ENCODE measurements at places on chromosomes 2 and 18. TPM values are rescaled to one million over a fixed set of nuclear protein-coding genes. Genes with fewer than 3 reads are reported as not detected.

- DNase-seq, result no peak
Measured at GRCh38 chr2:121969166-121969565, 213.7 kb downstream of the TSN start.

DNA sequence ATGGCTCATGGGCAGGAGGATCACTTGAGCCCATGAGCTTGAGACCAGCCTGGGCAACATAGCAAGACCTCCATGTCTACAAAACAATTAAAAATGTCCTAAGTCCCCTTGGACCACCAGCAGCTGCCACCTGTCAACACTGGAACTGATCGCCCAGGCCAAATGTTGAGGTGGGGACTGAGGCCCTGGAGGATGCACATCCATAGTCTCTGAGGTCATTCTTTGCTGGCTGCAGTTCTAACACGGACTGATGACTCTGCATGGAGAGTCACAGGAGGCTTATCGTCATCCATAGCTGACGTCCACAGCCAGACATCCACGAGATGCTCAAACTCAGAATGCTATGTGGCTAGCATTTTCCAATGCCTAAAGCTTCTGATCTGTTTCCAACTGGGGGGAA is 151.3 kb downstream of the BCL2 start:
- no peak for DNase-seq

GRCh38 chr2:85605406-85606115 is 3.1 kb upstream of the TMEM150A start:
- DNase-seq, result no peak

GRCh38 chr2:120854766-120855530 is 119.3 kb downstream of the GLI2 start:
- DNase-seq, result no peak

DNA sequence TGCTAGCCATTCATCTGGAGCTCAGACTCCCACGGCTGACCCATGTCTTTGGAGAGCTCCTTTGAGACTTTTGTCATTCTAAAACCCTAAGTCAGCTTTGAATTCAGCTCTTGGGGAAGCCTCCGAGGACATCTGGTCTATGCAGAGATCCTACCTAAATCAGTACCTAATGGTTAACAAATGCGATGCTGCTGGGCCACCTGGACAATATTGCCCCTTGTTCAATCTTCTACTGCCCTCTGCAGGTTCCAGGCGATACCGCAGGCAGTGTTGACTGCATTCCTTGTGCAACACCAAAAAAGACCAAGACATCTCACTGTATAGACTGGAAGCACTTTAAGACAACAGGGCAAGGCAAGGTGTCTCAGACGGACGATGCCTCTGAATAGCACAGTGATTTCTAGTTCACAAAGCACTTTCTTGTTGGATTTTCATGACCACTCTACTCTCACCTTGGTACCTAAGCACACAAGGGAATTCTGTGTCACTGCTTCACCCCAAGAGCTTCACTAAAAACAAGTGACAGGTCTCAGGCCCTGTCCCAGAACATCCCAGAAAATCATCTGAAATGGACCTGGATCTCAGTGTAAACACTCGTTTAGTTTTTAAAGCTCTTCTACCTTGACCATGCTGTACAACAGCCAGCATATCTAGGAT is 80.9 kb downstream of the XDH start:
- peak; percentile 92 for DNase-seq

- DNase-seq, result no peak
Measured at GRCh38 chr18:57749604-57749970, 53.5 kb downstream of the ATP8B1 start.

DNA sequence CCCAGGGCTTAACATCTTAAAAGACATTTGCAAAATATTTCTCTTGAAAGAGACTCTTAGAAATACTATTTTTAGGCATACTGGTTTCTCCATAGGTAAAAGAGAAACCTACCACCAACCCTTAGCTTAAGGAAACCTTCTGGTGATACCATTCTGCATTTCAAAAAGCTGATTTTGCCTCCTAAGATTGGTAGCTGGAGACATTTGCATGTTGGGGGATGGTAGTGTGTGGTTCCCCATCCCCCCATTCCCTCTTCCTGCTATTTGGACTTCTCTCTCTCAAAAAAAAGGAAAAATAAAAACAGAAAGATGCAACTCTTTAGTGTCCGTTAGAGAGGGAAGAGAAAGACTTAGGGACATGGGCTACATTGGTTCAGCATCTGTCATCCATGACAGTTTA is 4.2 kb downstream of the LRRTM1 start:
- DNase-seq, result no peak

DNA sequence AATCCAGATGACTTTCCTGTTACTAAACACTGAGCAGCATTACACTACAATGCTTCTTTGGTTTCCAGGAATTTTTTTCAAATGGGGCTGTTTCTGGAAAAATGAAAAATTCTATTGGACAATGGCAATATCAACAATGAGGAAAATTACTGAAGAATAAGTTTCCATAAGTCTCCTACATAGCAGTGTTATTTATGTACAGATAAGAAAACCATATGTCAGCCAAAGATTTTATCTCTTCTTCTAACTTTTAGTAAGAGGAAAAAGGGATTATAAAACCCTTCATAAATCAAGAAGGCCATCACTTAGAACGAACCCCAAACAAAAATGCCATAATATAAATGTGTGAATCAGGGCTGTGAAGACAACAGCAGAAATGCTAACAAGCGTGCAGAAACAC is 31.6 kb upstream of the NOSTRIN start:
- DNase-seq, result no peak

DNA sequence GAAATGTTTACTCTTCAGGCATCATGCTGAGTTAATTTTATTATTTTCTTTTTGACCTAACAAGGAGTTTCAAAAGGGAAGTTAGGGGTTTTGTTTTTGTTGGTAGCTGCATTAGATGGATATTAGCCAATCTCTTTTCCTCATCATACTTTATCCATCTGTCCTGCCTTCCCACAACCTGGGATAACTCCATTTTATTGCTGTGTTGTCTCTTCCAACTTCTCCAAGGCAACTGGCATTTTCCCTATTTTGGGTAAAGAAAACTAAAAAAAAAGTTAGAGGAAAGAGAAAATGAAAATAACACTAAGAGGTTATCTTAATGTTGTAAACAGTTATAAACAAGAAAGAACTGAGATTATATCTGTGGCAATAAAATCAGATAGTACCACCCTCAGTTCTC is 147.0 kb downstream of the PID1 start:
- no peak for DNase-seq

DNA sequence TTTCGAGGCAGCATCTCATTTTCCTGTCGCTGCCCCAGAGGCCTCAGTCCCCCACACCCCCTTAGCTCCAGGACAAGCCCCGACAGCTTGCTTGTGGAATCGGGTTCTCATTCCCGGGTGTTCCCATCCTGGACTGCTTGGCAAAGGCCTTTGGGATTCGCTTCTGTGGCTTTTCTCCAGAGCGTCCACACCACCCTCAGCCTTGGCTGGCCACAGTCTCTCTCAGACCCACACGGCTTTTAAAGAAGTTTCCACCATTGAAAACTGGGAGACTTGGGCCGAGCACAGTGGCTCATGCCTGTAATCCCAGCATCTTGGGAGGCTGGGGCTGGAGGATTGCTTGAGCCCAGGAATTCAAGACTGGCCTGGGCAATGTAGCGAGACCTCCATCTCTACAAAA is 2.7 kb downstream of the ESPNL start:
- DNase-seq, result no peak

DNA sequence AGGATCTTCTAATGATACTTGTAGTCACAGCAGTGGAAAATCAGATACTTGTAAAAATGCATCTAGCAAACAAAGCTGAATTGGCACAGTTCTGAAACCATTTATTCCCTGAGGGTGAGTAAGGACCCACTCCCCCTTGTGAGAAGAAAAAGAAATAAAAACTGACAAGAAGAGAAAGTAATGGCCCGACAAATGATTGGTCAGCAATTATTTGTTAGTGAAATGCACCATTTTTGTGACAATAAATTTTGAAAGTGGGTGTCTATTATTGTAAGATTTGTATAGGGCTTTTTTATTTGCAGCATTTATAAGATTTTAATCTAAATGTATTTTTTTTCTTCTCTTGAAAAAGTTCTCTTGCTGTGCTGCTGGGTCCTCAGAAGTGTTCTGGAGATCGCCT is 600.8 kb downstream of the STK39 start:
- no peak for DNase-seq

DNA sequence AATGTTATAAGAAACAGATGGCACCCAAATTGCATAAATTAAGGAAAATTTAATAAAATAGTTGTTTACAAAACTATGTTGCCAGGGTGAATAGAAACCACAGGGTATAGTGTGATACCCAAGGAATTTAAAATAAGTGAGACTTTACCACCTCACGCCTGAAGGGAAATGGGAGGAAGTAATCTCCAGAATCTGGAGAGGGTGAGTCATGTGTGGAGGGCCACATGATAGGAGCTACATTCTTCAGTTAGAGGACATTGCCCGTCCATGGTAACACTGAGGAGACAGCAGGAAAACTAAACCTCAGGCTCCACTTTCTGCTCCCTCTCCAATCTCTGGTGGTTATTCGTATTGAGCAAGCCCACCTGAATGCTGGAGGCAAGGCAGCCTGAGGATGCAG is 97.2 kb upstream of the NXPH2 start:
- no peak for DNase-seq

The KATNAL2 gene
- 15.2 TPM for total RNA-seq

The G6PC2 gene
- total RNA-seq, result not detected

The HOXD13 gene
- total RNA-seq, result not detected

The TDRD15 gene
- not detected for total RNA-seq

The ZNF892 gene
- total RNA-seq, result 10.8 TPM

The SEMA4C gene
- 67.3 TPM for total RNA-seq
